ENCODE measurements at places on chromosomes 3 and 15. TPM values are rescaled to one million over a fixed set of nuclear protein-coding genes. Genes with fewer than 3 reads are reported as not detected.

Gene CTDSPL
- 36.4 TPM for total RNA-seq

Gene DZIP1L
- total RNA-seq, result 7.2 TPM

Gene BSN
- total RNA-seq, result 1.00 TPM

Gene MASP1
- 59.7 TPM for total RNA-seq

Gene COL7A1
- 26.5 TPM for total RNA-seq

DNA sequence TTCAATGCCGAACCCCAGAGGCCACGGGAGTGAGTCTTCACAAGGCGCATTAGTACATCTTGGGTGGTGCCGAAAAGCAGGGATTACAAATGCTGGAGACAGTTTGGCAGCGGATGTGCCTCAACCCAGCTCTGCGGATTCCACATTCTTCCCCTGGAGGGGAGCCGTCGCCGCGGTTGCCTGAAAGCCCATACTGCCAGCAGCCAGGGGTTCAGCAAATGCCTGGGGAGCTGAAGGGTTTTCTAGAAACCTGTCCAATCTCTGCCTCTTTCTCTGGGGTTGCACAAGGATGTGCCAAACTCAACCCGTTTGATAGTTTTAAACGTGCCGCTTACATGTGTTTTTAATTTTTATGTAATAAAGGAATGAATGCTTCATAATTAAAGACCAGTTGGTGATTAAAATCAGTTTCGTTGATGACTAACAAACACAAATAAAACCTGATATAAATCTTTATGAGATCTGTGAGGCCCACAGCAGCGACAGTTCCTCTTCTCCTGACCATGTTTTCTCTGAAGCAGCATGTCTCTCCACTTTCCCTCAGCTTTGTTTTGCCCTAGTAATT is 74.6 kb upstream of the LEKR1 start:
- DNase-seq, result no peak

- no peak for DNase-seq
These were observed 297.1 kb downstream of the UACA start for GRCh38 chr15:70466305-70466704.

DNA sequence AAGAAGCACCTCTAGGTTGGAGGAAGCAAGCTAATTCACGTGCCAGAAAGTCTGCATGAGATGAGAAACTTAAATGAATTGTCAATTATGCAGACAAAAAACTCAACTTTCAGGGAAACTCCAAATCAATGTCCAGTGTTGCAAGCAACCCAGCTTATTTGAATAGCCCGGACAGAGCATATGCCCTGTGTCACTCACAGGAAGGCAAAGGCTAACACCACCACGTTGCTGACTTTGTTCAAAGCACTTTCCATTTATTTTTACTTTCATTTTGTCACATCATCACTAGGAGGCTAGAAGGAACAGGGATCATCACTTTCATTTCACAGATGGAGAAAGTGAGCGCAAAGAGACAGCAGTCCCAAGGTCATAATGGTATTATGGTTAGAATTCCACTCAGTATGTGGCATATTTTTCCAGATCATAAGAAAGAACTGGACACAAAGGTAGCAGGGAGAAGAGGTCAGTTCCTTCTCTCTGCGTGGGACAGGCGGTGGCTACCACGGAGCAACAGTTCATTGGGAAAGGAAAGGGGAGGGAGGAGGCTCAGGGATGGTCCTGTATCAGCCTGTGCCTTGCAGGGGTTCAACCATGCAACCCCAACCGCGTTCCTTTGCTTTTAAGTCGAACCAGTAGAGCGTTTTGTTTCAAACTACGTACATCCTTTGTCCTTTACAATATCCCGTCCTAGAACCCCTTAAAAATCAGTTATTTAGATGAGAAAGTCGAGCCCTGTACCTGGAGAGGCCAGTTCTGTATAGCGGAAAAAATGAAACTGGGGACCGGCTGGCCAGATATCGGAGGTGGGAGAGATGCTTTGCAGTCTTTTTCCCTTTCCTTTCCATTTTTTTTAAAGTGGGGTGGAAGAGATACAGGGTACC is 1.1 kb downstream of the HEG1 start:
- no peak for DNase-seq

- no peak for DNase-seq
These were observed 868.5 kb upstream of the GBE1 start for GRCh38 chr3:82629937-82630336.

DNA sequence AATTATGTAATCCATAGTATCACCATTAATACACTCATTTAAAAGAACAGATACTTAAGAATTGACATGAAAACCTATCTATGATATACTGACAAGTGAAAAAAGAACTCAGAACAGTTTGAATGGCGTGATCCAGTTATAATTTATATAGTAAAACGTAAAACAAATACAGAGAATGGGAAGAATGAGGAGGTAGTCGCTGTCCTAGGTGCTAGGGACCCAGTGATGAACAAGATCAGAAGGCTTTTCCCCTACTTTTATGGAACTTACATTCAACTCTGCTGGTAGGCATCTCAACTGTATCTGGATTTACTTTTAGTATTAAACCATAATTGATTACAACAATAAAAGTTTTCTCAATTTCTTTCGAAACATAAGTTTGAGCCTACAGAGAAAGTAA is 31.8 kb downstream of the GSK3B start:
- no peak for DNase-seq

DNA sequence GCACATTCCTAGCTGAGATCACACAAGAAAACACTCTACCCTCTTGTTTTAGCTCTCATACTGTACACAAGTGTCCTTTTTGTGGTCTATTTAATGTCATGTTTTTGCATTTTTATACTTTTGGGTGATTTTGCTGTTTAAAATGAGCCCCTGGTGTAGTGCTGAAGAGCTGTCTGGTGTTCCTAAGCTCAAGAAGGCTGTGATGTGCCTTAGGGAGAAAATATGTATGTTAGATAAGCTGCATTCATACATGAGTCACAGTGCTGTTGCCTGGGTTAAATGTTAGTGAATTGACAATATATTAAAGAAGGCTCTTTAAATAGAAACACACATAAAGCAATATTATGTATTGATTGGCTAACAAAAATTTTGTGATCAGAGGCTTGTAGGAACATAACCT is 387.4 kb upstream of the C2CD4B start:
- no peak for DNase-seq

- no peak for DNase-seq
These were observed 11.4 kb downstream of the RSRC1 start for GRCh38 chr3:158121295-158121694.
